8988T (cell line): ENCODE measurements at places on chromosomes 11 and 22.
A peak's percentile ranks its signal among the peaks of the same experiment; 100 is the strongest.

DNA sequence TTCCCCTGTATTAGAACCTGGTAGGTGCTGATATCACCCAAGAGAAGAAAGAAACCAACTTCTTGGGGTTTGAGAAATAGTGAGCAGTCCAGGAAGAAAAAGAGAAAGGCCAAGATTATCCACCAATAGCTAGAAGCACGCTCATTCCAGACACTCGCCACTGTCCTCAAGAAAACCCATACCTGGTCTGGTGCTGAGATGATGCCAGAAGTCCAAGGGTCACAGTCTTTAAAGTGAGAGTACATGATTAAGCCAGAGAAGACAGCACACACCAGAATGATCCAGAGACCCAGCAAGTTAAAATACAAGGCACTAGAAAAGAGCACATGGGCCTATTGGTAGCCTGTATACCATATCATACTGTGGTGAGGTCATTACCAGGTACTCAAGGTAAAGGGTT, 23.6 kb downstream of the SLC5A12 start:
- no peak for DNase-seq

DNA sequence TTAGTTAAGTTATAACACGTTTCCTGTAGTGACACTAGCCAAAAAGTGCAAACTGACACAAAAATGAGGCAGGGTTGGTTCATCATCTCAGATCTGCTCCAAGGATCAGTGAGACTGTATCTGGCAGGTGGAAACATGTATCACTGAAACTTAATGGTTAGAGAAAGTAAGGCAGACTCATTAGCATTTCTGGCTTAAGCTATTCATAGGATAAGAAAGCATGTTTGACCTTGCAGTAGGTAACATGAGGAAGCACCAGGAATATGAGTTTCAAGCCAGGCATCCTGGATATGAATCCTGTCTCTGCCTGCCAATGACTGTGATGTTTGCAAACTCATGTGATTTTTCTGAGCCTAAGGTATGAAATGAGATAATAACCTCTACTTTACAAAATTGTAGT, 732.1 kb downstream of the NELL1 start:
- DNase-seq, result no peak

DNA sequence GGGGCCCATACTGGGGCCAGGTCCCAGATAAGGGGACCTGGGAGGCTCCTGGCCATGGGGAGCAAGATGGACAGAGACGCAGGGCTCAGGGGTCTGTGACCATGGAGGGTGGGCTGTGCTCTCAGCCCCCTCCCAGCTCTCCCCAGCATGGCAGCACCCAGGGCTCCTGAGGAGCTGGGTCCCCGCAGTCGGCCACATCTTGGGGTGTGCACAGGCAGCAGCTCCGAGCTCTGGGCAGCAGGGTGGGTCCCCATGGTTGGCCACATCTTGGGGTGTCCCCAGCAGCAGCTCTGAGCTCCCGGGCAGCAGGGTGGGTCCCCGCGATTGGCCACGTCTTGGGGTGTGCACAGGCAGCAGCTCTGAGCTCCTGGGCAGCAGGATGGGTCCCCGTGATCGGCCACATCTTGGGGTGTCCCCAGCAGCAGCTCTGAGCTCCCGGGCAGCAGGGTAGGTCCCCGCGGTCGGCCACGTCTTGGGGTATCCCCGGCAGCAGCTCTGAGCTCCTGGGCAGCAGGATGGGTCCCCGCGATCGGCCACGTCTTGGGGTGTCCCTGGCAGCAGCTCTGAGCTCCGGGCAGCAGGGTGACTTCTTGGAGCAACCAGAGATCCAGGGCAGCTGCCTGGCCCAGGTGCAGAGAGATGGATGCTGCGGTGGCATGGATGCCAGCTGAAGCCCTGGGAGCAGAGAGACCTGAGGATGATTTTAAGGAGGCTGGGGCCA, 18.3 kb upstream of the MUC5B start:
- DNase-seq, result peak; percentile 13

DNA sequence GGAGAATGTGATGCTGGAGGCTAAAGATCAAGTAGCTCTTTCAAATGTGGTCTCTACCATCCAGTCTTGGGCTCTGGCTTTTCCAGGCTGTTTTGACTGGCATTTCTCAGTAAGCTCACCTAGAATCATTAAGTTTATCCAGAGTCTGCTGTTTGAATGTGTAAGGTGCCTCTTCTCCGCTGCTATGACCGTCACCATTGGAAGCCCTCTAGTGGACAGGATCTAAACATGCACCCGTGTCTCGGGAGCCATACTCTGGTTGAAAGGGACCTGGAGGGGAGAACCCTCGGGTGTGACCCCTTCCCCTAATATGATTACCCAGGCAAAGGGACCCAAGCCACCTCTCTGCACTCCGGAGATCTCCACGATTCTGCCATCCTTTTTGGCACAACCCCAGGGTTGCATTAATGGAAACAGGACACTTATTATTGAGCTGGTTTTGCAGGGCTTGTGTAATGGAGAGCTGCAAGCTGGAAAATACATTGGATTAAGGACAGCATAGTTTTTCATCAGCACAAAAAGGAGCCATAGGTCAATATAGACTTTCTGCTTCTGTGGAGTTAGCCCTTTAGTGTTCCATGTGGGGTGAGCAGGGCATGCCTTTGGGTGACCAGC, 191.0 kb upstream of the LARGE1 start:
- no peak for DNase-seq

DNA sequence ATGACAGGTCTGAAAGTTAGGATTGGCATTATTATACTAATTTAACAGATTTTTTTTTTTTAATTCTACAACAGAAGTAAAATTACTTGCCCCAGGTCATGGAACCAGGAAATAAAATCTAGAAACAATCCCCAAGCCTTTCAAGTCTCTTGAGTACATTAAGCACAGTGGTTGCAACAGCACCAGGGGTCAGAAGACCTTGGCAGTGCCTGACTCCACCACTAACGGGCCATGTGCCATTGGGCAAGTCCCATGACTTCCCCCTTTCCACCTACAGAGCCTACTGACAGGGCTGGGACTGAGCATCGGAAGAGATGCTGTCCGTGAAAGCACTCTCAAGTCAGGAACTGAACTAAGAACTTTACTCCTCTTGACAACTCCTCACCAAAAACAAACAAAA, 98.6 kb upstream of the AKIP1 start:
- no peak for DNase-seq

- no peak for DNase-seq
Observed at GRCh38 chr11:638631-639331, 1.7 kb downstream of the DRD4 start.

DNA sequence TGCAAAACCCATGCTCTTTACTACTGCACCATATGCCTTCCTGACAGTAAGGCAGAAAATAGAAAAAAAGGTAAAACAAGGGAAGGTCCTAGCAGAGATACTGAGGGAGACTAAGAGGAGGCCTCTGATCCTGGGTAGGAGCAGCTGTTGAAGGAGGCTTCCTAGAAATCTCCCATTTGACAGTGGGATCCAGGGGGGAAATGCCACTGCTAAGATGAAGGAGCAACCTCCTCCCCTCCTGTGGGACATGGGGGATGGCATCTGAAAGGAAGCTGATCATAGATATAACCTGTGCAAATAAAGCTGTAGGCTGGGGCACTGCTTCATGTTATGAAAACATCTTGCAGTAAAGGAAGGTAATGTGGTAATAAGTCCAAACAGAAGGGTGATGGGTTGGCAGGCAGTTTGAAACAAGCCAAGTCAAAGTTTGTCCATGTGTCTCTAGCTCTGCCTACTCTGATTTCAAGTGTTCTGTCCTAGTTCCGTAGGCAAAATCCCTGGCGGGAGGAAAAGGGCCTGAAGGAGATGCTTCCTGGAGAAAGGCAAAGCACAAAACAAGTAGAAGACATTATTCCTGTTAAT, 86.7 kb upstream of the EED start:
- DNase-seq, result no peak

DNA sequence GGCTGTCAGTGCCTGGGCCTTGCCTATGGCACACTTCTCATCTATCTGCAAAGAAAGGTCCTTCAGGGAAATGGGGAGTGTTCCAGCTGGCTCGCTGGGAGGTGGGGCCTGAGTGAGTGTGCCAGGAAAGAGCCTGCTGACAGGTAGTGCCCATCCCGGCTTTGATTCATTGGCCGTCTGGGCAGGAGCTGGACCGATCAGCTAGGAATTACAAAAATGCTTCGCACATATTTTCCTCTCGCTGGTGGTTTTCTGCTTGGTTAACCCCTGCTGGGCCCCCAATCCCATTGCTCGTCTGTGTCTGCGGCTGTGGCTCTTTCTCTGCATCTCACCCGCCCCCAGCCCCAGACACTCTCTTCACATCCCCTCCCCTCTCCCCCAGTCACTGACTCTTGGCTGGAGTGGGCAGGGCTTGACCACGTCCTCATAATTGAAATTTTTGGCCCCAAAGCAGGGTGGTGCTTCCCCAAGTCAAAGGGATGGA, 10.8 kb downstream of the LIF start:
- no peak for DNase-seq

DNA sequence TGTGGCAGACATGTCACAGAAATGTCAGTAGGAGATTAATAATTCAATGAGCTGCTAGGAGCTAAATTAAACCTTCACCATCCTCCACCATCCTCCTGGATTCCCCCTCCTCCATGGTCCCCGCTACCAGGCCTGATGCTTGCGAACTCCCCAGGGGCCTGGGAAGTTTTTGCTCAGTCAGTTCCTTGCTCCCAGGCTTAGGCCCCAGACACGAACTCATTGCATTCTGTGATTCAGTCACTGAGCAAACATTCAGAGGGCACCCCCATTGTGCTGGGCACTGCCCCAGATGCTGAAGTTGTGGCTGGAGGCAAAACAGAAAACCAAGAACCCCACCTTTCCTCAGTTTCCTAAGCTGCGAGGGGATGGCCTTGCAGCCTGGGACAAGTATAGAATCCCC, 14.3 kb downstream of the NPTXR start:
- DNase-seq, result no peak

- DNase-seq, result no peak
Observed at GRCh38 chr22:40857309-40857855, 434 bp downstream of the XPNPEP3 start.
